Brain microvascular endothelial cell (primary cell): ENCODE measurements at places on chromosomes 7 and 10.

GRCh38 chr10:113061054-113061430, 111.0 kb downstream of the TCF7L2 start:
- no peak for DNase-seq

DNA sequence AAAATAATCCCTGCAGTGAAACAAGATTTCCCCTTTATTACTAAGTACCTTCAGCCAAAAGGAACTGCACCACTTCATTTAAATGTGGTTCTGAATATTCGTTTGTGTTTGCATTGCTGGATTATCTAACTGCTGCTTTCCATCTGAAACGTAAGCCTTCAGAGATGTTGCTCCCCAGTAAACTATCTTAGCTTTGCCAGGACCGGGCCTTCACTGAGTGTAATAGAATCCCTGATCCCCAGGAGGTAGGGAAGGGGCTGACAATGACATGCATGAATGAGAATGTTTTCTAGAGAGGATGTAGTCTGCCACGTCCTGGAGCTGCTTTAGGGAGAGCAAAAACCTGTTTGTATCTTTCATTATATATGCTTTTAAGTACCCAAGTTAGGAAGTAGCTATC, 19.5 kb upstream of the INSYN2A start:
- DNase-seq = no peak

DNA sequence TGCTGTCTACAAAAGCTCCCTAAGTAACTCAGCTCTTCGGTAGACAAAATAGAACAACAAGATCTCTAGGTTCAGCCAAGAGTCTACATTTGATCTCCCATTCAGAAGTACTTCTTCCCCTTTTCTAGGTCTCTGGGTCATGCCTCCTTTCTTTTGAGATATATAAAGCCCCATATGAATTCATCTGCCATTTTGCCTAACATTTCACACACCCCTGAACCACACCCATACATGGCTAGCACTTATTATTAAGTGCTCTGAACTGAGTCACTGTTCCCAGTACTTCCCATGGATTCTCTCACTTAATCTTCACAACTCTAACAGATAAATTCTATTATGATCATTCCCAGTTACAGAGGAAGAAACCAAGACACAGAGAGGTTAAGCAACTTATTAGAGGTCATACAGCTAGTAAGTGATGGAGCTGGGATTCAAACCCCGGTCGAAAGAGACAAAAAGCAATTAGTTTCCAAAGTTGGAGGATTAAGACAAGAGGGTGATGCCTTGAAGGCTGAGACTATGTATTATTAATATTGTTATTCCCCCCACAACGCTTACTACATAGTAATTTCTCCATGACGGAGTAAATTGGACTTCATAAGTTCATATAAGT, 17.3 kb downstream of the MYOF start:
- DNase-seq = no peak

- no peak for DNase-seq
Measured at GRCh38 chr7:150334108-150334507, 7.3 kb downstream of the RARRES2 start.

DNA sequence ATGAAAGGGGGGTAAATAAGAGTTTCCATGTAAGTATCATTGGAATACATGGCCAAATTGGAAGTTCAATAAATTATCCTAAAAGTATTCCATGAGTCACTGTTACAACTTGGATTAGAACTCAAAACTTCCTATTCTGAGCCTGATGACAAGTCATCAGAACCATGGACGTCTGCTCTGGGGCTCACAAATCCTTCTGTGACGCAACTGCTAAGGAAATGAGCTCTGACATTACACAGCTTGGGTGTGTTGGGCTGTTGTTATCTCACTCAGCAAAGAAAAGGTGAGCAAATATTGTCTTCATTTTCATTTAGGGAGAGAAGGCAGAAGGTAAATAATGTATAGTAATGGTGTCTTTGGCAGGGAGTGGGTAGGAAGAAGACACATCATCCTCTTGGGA, 214.8 kb upstream of the ADO start:
- no peak for DNase-seq

DNA sequence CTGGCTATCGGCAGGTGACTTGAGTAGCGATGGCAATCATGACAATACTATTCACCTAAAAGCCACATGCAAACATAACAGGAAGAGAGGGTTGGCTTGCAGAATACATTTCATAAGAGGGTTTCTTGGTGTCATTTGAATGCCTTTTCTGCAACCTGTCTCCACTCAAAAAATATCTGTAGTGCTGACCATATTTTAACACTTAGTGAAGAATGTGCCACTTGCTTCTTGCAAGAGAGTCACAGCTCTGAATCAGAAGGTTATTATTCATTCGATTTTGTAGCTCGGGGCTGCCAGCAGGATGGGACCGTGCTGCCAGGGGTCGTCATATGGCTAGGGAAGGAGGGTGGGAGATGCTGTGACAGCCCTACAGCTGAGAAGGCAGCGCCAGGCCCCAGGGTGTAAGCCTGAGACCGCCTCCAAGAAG, 152.0 kb upstream of the PITRM1 start:
- DNase-seq = no peak

DNA sequence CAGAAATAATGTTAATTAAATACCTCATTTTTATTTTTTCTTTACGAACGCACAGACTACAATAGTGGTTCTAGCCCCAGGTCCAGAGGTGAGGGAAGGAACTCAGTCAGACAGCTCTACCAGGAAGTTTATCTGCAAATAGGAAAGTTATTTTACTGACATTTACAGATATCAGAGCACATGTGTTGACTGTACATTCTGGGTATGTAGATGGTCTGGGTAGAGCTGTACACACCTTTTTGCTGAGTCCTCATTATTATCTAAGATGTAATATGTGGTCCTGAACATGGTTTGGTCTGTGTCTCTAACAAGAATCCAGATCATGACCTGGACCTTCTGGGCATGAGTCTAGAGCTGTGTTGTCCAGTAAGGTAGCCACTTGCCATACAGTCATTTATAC, 74.6 kb upstream of the KIF5B start:
- no peak for DNase-seq

GRCh38 chr10:132364594-132364970, 32.4 kb upstream of the PWWP2B start:
- DNase-seq = no peak

GRCh38 chr10:93437086-93437945, 44.8 kb downstream of the MYOF start:
- DNase-seq = peak; percentile 96

DNA sequence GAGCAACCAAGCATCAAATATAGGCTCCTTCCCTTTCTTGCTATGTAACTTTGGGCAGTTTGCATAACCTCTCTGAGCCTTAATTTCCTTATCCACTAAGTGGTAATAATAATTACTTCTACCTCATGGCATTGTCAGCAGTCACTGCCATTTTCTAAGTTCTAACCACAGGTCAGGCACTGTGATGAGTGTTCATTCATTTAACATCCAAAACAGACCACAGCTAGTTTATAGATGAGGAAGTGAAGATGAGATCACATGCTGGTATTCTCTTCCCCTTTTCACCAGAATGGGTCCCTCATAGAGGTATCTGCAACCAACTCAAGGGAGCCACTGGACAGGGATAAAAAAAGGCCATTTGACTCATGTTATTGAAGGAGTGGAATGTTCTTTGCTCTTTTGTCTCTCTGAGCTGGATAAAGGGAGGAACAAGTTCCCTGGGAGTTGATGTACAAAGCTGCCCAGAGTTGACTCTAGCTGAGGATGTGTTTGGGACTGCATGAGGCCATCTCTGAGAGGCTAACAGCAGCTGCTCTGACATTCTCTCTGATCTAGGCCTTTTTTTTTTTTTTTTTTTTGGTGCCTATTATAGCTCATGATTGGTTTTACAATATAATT, 65.0 kb downstream of the DNAJC12 start:
- DNase-seq = peak; percentile 0

DNA sequence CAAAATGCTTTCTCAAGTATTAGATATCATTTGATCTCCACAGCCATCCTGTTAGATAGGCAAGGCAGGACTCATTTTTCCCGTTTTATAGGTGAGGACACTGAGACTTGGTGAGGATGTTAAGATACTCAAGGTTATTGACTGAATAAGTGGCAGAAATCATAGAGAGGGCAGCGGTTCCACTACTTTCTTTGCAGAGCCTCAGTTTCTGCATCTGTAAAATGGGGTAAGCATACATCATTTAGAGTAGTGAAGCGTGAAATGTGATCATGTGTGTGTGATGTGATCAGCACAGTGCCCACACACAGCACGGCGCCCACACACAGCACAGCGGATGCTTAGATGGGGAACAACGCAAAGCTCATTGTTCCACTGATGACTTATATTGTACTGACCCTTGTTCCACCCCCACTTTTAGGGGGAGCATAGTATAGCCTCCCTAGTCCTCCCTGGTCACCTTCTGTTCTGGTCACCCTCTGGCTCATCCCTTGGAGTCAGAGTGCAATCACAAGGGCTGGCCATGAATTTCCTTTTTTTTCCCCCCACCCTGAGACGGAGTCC, 10.5 kb downstream of the UBTD1 start:
- DNase-seq = no peak

DNA sequence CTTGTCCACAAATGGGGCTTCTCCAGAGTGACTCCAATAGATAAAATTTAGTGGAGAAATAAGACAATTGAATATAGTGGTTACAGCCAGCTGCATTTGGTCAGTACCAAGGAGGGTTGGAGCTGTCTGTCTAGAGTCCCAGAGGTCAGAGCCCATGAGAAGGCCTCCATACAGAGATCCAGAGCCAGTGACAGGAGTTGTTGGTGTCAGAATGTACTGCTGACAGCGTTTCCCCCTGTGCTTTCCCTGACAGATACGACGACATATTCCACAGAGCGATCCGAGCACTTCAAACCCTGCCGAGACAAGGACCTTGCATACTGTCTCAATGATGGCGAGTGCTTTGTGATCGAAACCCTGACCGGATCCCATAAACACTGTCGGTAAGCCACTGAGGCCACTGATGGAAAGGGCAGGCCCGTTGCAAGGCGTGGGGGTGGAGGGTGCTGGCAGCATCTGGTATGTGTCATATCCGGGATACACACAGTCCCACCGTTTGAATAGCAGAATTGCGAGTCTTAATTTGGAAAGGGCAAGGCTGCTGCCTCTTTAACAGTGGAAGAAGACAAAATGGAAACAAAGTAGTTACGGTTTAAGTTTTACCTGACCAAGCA, 483.6 kb downstream of the NRG3 start:
- DNase-seq = no peak

DNA sequence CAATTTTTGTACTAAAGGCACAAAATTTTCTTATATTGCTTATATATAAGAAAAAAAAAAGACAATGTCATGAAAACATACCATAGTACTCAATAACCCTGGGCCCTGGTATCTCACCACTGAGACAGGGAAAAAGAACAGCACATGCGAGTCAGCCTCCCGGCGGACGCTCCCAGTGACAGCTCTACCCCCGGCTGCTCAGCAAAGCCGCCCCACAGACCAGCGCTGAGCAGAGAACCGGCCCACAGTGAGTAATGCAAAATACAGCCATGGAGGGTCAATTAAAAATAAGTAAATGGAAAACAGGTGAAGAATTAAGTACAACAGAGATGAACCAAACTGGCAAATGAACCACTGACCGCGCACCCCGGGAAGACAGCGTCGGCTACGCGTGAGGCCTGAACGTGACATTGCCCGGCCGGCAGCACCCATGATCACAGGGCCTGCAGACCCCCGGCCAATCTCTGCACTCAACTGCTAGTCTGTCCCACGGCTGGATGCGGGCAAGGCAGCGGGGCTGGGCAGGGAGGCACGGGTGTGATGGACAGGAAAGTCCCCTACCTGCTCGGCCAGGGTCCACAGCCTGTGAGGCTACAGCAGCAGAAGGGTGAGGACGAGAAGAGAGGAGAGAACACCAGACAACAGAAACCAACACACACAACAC, 175.9 kb downstream of the ZMYND11 start:
- DNase-seq = peak; percentile 35

- peak; percentile 80 for DNase-seq
Measured at GRCh38 chr7:157136372-157136771, 2.4 kb upstream of the UBE3C start.

- no peak for DNase-seq
Measured at GRCh38 chr7:99557940-99558305, 519 bp upstream of the ZNF655 start.
